Right lobe of liver (tissue), 6 donors: ENCODE measurements at places on chromosomes 6 and 20. TPM values are rescaled to one million over a fixed set of nuclear protein-coding genes. Genes with fewer than 3 reads are reported as not detected.

The HLA-DOB gene
- total RNA-seq: 0.16 TPM

The TTLL9 gene
- total RNA-seq: not detected

The TAF8 gene
- 13.4 TPM for total RNA-seq

The NFATC2 gene
- 7.1 TPM for total RNA-seq

The PPP1R18 gene
- total RNA-seq: 14.0 TPM

The DEFB132 gene
- not detected for total RNA-seq
